GM13977 (cell line): ENCODE measurements at places on chromosomes 11 and 22.

- no peak for DNase-seq
Measured at GRCh38 chr11:78418584-78419211, 1.1 kb upstream of the GAB2 start.

DNA sequence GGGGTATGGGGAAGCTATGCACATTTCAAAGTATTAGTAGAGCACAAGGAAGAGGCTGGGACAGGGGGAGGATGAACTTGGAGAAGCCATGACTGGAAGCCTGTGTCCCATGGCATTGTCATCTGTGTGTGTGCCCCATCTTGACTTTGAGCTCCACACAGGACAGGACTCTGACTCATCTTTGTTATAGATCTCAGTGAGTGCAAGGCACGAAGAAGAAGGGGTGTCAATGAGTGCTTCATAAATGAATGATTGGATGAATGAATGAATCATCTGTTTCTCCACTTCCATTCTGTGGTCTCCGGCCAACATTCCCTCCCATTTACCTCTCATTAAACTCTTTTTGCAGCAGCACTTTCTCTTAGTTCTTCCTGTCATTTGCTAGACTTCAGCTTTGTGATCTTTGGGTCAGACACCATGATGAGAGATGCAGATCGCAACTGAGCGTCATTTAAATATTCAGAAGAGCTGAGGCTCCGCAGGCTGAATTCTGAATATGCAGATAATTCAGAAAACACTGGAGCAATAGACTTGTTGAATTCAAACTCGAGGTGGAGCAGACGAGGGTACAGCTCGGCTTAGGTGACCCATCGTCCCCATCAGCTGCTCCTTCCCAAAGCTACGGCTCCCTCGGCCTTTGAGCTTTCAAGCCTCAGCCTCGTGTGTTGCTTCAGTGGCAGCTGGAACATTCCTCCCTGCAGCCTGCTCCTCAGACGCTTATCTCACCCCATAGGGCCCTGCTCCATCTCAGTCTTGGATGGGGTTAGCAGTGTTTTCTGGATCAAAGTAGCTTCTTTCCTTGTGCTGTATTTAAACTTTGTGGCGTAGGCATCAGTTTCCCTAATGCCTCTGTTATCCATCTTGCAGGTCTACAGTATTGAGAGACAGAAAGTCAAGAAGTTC, 30.8 kb downstream of the APOL3 start:
- DNase-seq, result no peak

DNA sequence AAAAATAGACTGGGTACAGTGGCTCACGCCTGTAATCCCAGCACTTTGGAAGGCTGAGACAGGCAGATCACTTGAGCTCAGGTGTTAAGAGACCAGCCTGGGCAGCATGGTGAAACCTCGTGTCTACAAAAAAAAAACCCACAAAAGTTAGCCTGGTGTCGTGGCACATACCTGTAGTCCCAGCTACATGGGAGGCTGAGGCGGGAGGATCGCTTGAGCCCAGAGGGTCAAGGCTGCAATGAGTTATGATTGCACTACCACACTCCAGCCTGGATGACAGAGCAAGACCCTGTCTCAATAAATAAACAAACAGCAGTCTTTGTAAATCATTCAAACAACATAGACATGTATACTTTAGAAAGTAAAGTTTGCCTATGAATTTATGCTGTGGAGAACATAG, 2.5 kb downstream of the MOV10L1 start:
- DNase-seq, result no peak

- DNase-seq, result no peak
Measured at GRCh38 chr11:44466531-44467205, 98.8 kb upstream of the CD82 start.

DNA sequence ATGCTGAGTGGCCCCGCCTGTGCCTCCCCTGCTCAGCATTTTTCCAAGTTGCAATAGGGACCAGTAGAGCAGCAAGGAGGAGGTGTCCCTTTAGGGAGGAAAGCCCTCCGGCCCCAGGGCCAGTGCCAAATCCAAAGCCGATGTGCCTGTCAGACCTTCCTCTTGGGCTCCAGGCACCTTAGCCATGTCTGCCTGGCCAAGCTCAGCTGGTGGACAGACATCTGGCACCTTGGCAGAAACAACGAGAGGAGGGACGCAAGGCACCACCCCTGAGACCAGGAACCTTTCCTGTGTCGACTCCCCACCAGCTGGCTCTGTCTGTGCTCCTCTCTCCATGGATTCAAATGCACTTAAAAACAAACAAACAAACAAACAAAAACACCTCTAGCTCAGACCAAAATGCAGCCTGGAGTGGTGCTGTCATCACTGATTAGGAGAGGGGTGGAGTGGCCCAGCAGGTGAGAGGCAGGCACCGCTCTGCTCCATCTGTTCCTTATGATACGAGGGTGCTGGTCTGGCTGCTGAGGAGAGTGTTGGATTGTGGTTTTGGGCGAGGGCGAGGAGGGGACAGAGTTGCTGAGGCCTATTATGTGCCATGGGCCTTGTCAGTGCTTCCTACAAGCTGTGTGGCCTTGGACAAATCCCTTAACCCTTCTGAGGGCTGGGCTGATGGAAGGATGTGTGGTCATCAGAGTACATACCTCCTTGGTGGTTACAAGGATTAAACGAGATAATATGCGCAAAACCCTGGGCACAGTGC, 46.2 kb downstream of the TP53I11 start:
- no peak for DNase-seq

GRCh38 chr11:66100272-66101065, 30.4 kb downstream of the PACS1 start:
- DNase-seq, result peak; percentile 51

- no peak for DNase-seq
Measured at GRCh38 chr11:12922418-12922817, 86.7 kb upstream of the RASSF10 start.

DNA sequence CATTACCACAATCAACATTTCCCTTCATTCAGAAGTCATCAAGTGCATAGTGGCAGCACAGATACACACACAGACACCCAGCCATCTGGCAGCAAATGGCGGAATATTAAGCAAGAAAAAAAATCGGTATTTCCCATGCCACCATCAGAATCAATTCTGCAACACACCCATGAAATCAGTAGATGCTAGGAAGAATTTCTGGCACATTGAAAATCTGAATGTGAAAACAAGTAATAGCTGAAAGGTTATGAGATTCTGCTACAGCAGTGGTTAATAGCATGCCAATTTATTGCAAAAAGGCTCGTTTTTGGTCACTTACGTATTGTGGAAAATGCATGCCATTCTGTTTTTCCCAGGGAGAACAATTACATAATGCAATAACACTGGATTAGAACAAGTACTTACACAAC, 91.1 kb downstream of the PICALM start:
- DNase-seq, result no peak

GRCh38 chr11:16745950-16746605, 7.6 kb downstream of the C11orf58 start:
- DNase-seq, result no peak

GRCh38 chr11:76329983-76330382, 50.9 kb downstream of the THAP12 start:
- DNase-seq, result no peak

DNA sequence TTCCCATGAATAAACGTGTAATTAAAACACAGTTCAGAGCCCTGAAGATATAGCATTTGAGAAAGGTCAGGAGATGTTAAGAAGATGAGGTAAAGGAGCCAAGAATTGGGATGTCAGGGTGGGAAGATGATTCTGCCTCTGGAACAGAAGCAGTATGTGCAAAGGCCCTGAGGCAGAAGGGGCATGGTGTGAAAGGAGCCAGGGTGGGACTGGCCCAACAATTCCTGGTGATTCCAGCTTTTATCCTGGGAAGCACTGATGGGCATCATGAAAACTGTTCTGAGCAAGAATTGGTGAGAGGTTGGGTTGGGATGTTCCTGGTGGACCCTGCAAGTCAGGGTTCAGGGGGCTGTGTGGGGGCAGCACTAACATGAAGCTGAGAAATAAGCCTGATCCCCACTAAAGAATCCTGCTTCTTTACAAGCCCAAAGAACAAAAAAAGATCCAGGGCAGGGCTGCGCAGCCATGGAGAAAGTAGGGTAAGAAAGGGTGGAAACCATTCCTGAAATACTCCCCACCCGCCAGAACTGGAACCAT, 2.5 kb upstream of the FXYD6 start:
- no peak for DNase-seq

DNA sequence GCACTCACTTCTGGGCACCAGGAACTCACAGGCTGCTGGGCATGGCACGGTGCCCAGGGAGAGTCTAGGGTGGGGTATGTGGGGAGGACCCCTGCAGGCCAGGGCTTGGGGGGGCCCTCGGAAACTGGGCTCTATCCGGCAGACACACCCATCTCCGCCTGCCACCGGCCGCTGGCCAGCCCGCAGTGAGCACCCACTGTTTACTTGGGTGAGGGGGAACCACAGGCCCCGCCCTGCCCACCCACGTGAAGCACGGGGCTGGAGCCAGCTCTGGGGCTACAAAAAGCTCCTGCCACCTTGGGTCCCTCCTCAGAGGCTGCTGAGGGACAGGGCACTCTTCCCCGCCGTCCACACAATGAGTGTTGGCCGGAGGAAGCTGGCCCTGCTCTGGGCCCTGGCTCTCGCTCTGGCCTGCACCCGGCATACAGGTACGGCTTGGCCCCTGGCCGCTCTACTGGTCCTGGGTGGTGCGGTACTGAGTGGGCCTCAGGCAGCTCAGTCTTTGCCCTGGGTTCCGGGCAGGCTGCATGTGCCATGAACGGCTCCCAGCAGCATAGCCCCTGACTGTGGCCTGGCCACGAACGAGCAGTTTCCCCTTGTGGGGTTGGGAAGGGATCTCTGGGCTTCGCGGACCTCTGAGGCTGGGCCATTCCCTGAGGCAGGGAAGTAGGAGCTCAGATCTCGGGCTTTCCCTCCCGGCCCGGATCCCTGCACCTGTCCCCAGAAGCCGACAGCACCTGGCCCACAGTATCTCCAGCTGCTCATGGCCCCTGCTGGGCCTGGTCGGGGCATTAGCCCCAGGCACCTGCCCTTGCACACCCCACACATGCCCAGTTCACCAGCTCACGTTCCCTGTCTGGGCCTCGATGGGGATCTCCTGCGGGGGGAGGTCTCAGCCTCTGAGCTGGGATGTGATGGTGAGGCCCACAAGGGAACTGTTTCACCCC, at the start of gene MUC5AC:
Gene MUC5AC, plus strand, starts transcription at position 309 of the 947 bp plus-strand sequence. Its CDS starts 47 bp downstream, at position 356.
- peak; percentile 22 for DNase-seq

DNA sequence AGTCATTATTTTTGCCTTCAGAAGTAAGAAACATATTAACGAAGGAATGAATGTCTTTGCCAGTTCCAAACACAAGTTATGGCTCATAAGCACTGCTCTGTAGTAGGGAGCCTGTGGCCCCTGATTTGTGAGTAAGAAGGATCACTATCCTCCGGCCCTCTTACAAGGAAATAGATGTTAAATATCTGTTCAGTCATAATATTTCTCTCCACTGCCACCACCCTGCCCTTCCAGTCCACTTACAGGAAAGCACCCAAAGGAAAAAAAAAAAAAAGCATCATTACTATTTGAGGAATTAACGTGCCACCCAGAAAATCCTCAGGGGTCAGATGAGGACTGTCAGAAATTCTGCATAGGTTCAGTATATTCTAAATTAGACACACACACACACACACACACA, 123.4 kb downstream of the ETS1 start:
- no peak for DNase-seq

GRCh38 chr11:36258730-36259360, 30.4 kb downstream of the COMMD9 start:
- peak; percentile 19 for DNase-seq

GRCh38 chr11:130087294-130087926, 17.7 kb downstream of the APLP2 start:
- DNase-seq, result no peak

DNA sequence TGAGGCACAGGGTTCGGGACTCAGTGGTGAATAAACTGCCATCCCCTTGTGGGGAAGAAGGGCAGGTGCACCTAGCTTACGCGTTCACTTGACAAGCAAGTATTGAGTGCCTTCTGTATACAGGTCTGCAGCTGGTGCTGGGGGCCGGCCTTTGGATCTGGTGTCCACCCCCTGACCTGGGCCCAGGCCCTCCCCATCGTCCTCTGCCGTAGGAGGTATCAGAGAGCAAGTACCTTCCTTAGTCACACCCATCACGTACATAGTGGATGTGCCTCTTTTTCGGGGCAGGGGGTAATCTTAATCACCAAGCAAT, 53.3 kb downstream of the SMIM38 start:
- DNase-seq, result no peak

GRCh38 chr11:96218901-96219300, 124.1 kb downstream of the MAML2 start:
- DNase-seq, result no peak

GRCh38 chr11:87451395-87451794, 413.7 kb downstream of the TMEM135 start:
- no peak for DNase-seq

GRCh38 chr11:58003036-58003435, 20.6 kb upstream of the OR9Q1 start:
- no peak for DNase-seq

- no peak for DNase-seq
Measured at GRCh38 chr11:116427337-116427902, 345.4 kb downstream of the BUD13 start.

DNA sequence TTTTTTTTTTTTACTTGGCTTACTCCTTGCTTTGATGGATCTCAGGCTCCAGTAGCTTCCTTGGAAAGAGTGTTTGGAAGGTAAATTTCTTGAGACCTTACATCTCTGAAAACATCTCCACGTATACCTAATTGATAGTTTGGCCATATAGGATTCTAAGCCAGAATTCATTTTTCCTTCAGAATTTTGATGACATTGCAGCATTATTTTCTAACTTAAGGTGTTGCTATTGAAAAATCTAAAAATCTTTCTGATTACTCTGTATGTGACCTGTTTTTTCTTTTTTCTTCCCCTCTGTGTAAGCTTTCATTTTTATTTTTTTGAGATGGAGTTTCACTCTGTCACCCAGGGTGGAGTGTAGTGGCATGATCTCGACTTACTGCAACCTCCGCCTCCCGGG, 23.1 kb upstream of the SPTBN2 start:
- DNase-seq, result no peak

GRCh38 chr11:61838501-61838900, 10.4 kb downstream of the FADS2 start:
- DNase-seq, result no peak

- no peak for DNase-seq
Measured at GRCh38 chr22:25762147-25762546, 20.2 kb downstream of the MYO18B start.

GRCh38 chr11:126293726-126294125, 10.1 kb upstream of the DCPS start:
- DNase-seq, result no peak
